Smooth muscle cell of the coronary artery (primary cell): ENCODE measurements at places on chromosomes 5 and 9. TPM values are rescaled to one million over a fixed set of nuclear protein-coding genes. Genes with fewer than 3 reads are reported as not detected.

PCDHA2 gene
- total RNA-seq: 0.08 and 0.12 TPM in 2 replicates

TRIO gene
- 156 and 199 TPM in 2 replicates for total RNA-seq

SLC9A3 gene
- 0.12 and 0.60 TPM in 2 replicates for total RNA-seq

CFAP90 gene
- total RNA-seq: 0.08 TPM in 1 of 2 replicates, not detected in the other

DMRT3 gene
- total RNA-seq: not detected in 2 replicates

PHF2 gene
- 9.1 and 11.7 TPM in 2 replicates for total RNA-seq

SV2C gene
- not detected in 2 replicates for total RNA-seq

GRXCR2 gene
- total RNA-seq: not detected in 2 replicates

DMGDH gene
- total RNA-seq: 0.68 and 1.5 TPM in 2 replicates

PCDHA13 gene
- total RNA-seq: 0.08 and 0.59 TPM in 2 replicates

PCDHA11 gene
- total RNA-seq: 0.15 and 0.59 TPM in 2 replicates

CEL gene
- under 0.01 and 0.15 TPM in 2 replicates for total RNA-seq

TSLP gene
- 1.1 and 1.2 TPM in 2 replicates for total RNA-seq

ANKRD18B gene
- total RNA-seq: 0.83 TPM in 1 of 2 replicates, not detected in the other

DBH gene
- total RNA-seq: not detected in 2 replicates

RASGRF2 gene
- total RNA-seq: 0.59 and 8.9 TPM in 2 replicates

SPARC gene
- total RNA-seq: 1,374 and 1,996 TPM in 2 replicates

CYFIP2 gene
- total RNA-seq: 5.8 and 23.4 TPM in 2 replicates

OBP2B gene
- total RNA-seq: not detected in 2 replicates

C1QTNF2 gene
- 0.23 and 0.35 TPM in 2 replicates for total RNA-seq
